ENCODE measurements at places on chromosomes 6 and 20.

- no peak for DNase-seq
Measured at GRCh38 chr6:53344969-53345368, 3.8 kb downstream of the ELOVL5 start.

DNA sequence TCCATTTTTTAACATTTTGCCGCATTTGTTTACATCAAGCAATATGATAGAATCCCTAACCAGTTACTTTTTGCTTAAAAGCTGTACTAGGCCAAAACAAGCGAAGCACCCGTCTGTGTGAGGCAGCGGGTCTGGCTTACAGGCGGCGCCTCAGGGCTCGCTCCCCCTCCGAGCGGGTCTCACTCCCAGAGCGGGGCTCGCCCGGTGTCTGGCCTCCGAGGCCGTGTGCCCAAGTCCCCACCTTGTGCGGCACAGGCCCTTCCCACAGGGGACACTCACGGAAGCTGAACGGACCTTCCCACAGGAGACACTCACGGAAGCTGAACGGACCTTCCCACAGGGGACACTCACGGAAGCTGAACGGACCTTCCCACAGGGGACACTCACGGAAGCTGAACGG is 23.4 kb downstream of the ZBTB46 start:
- no peak for DNase-seq

DNA sequence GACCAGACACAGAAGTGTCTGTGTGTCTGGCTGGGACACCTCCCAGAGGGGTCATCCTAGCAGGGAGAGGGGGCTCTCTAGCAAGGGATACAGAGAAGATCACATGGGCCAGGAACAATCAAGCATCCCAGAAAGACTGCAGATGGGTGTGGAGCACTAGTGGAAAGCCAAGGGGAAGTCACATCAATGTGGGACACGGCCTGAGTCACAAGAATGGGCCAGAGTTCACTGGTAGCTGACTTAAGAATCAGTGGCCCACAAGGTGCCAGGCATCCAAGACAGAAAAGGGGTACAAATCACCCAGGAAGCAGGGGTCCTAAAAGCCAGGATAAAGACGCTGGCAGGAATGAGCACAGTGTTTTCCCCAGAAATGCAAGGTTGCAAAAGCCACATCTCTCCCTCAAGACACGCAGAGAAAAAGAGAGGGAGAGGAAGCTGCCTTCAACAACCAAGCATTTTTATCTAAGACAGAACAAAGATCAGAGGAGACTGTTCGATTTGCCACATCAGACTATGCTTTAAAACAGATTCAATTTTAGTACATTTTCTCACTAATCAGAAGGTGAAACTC is 113.6 kb upstream of the DST start:
- no peak for DNase-seq

- DNase-seq: no peak
Measured at GRCh38 chr6:68025764-68026163, 609.3 kb upstream of the ADGRB3 start.

DNA sequence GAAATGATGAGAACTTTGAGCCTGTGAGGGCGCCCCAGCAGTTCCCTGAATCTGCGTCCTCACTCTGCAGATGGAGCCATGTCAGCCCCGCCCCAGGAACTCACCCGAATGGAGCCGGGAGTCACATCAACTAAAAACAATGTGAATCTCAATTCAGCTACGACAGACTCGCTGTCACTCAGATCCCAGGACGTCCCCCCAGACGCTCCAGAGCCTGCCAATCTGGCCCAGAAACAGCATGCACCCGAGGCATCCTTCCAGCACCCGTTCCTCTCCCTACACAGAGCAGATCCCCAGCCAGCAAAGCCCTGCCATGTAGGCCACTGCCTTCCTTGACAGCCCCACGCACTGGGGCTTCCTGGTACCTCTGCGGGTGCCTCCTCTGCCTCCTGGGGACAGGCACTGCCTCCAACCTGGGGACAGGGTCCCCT is 248.0 kb downstream of the TTLL2 start:
- DNase-seq: no peak

DNA sequence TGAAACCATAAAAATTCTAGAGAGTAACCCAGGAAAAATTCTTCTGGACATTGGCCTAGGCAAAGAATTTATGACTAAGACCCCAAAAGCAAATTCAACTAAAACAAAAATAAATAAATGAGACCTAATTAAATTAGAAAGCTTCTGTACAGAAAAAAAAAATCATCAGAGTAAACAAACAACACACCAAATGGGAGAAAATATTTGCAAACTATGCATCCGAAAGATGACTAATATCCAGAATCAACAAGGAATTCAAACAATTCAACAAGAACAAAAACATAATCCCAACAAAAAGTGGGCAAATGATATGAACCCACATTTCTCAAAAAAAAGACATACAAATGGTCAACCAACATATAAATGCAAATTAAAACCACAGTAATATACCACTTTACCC is 242.6 kb upstream of the CDYL start:
- no peak for DNase-seq

GRCh38 chr6:11975353-11975977 is 36.6 kb upstream of the HIVEP1 start:
- no peak for DNase-seq

DNA sequence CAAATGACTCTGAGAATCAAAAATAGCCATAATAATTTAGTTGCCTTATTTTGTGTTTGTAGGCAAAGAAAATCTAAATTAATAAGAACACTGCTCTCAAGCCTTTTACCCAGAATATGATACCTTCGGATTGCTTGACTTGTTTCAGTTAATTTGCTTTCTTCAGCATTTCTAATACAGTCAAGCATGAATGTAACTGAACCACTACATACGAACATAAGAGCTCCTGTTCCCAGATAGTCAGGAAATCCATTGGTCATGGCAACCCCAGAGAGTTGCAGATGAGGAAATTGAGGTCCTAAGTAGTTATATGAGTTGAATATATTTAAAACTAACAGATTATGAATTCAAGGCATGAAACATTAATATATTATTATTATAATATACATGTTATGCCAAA is 2.9 kb downstream of the FRK start:
- no peak for DNase-seq

GRCh38 chr20:54063992-54064676 is 6.3 kb downstream of the BCAS1 start:
- no peak for DNase-seq

GRCh38 chr6:27140999-27141528 is 106.4 kb upstream of the PRSS16 start:
- no peak for DNase-seq

DNA sequence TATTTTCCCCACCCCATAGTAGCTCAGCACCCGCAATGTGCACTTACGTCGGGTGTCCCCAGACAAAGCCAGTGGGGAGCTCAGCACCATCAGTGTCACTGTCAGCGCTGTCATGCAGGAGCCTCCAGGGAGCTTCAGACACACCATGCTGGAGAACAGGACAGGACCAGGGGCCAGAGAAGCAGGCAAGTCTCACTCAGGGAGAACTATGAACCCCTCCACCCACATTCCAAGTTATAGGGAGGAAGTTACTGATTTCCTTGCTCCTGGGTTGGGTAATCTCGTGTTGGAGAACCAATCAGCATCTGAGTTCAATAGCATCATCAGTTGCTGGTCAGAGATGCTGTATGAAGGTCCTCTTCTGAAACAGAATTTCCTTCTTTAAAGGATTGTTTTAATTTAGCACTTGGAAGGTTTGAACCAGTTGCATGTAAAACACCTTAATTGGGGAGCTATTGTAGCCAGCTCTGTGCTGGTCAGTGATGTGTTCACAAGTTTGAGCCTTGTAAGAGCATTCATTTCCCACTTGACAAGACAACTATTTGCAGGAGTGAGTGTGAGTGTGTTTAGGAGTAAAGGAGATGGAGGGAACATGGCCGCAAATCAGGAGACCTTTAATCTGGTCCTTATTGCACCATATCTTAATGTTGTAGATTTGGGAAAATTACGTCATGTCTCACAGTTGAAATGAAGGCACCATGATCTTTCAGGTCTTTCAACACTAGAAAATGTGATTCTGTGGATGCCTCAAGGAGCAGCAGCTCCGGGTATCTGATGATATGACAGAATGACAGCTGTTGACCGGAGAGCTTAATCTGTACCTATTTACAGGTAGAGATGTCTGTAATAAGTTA is at the start of gene HLA-DRB1:
Gene HLA-DRB1, minus strand, starts transcription at position 253 of the 854 bp plus-strand sequence. Its CDS starts 106 bp downstream, at position 147.
- no peak for DNase-seq

GRCh38 chr6:21666201-21666691 is 72.7 kb downstream of the SOX4 start:
- no peak for DNase-seq

DNA sequence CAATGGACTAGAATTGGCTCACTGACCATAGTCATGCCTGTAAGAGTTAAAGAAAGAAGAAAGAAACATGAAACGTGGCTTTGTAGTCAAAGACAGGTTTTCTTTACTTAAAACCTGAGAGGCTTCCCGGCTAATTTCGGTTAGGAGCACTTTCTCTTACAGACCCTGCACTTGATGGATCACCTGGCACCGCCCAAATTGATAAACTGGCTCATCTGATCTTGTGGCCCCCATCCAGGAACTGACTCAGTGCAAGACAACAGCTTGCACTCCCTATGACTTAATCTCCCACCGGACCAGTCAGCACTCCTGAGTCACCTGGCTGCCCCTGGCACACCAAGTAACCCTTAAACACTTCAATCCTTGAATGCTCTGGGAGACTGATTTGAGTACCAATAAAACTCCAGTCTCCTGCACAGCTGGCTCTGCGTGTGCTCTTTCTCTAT is 12.3 kb downstream of the TMEM14B start:
- DNase-seq: no peak

- DNase-seq: no peak
Measured at GRCh38 chr6:80489911-80490635, 383.6 kb downstream of the BCKDHB start.

- DNase-seq: no peak
Measured at GRCh38 chr6:13163161-13163944, 165.0 kb downstream of the TBC1D7 start.

- DNase-seq: no peak
Measured at GRCh38 chr20:50339466-50339901, 148.9 kb downstream of the CEBPB start.

DNA sequence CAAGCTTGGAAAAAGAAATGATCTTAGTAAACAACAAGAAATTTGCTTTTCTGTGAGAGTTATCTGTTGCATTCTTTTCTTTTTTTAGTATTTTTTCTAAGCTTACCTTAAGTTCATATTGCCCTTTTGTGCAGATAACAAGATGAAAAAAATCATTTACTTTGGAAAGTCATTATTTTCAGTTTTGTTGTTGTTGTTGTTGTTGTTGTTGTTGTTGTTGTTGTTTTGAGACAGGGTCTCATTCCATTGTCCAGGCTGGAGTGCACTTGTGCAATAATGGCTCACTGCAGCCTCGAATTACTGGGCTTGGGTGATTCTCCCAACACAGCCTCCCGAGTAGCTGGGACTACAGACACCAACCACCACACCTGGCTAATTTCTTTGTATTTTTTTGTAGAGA is 8.8 kb upstream of the STX11 start:
- DNase-seq: no peak

GRCh38 chr6:3026791-3027626 is 27.3 kb downstream of the NQO2 start:
- DNase-seq: no peak

DNA sequence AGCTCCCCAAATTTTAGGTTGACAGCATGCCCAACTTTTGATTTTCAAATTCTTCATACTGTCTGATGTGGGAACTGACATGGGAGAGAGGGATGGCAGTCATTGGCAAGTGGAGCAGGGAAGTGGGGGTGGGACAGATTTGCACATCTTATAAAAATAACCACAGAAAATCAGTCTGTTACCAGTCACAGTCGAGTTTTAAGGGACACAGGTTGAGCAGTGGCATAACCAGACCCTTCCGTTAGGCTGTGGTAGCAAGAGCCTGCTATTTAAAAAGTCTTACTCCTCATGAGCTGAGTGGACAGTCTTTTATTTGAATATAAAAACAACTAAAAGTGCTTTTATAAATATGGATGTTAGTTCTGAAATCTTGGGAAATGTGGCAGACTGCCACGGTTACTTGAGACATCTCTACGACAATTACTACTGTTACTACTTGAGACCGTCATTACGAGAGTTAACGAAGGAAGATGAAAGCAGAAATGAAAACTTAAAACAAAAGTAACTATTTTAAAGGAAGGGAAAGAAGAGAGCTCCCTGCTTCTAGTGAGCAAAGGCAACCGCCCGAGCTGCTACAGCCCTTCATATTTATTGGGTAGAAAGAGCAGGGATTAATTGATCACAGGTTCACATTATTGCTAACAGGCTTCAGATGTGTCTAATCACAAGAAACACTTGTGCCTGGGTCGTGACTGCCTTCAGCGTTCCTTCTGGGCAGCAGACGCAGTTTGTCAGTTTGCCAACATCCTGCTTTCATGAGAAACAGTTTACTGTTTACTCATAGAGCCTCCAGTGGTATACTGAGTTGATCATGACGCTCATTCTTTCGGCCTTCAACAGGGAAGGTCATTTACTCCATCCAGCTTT is 71.3 kb downstream of the EFHC1 start:
- DNase-seq: no peak

Measured in NCI-H1436 treated with DMSO at 0.1 percent for 48 hours (cell line).